ENCODE measurements at places on chromosomes 5 and 9. TPM values are rescaled to one million over a fixed set of nuclear protein-coding genes. Genes with fewer than 3 reads are reported as not detected.

PHF24 gene
- 0.27 TPM for total RNA-seq

C1QTNF3 gene
- total RNA-seq = 0.16 TPM

SLC28A3 gene
- total RNA-seq = 0.08 TPM

SAPCD2 gene
- 4.0 TPM for total RNA-seq

IFNA13 gene
- total RNA-seq = not detected

PCDHGA2 gene
- total RNA-seq = 0.04 TPM

CCNB1 gene
- total RNA-seq = 271 TPM

BNIP1 gene
- 19.9 TPM for total RNA-seq

C7 gene
- not detected for total RNA-seq

HDHD3 gene
- total RNA-seq = 15.6 TPM

SLC45A2 gene
- not detected for total RNA-seq

KCNV2 gene
- not detected for total RNA-seq

SUSD1 gene
- 5.1 TPM for total RNA-seq

CCDC183 gene
- total RNA-seq = not detected

ARL14EPL gene
- not detected for total RNA-seq

BARX1 gene
- total RNA-seq = not detected

NTRK2 gene
- 0.16 TPM for total RNA-seq

AK8 gene
- 0.46 TPM for total RNA-seq

PDLIM4 gene
- 74.6 TPM for total RNA-seq

OBP2B gene
- not detected for total RNA-seq

CBY3 gene
- total RNA-seq = not detected

ABITRAM gene
- total RNA-seq = 10.8 TPM

C9orf153 gene
- not detected for total RNA-seq

ABCA1 gene
- 10.1 TPM for total RNA-seq

PAX5 gene
- 0.11 TPM for total RNA-seq

PAPPA gene
- 0.78 TPM for total RNA-seq

SMIM33 gene
- total RNA-seq = not detected

MRPL41 gene
- total RNA-seq = 107 TPM

FAM114A2 gene
- 11.7 TPM for total RNA-seq
